ENCODE measurements at places on chromosomes 7 and 10.

DNA sequence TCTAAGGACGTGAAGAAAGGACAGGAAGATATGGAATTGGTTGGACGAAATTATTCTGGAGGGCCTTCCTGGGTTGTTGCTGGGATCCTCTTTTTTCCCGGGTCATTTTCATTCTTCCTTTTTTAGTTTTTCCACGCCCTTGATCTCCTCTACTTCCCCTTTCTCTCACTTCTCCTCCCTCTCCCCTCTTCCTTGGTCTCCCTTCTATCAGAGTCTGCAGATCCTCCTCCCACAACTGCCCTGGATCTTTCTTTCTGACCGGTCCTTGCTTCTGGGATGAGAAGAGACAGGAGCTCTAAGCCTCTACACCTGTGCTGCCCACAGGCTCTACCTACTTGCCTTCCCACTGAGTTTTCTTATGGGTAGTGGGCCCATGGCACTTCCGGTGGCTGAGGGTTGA is 103.7 kb upstream of the RELN start:
- no peak for DNase-seq

GRCh38 chr10:69972981-69973397 is 79.7 kb upstream of the MACROH2A2 start:
- DNase-seq = peak; percentile 31

GRCh38 chr10:101120884-101121653 is 10.0 kb upstream of the TLX1 start:
- no peak for DNase-seq

DNA sequence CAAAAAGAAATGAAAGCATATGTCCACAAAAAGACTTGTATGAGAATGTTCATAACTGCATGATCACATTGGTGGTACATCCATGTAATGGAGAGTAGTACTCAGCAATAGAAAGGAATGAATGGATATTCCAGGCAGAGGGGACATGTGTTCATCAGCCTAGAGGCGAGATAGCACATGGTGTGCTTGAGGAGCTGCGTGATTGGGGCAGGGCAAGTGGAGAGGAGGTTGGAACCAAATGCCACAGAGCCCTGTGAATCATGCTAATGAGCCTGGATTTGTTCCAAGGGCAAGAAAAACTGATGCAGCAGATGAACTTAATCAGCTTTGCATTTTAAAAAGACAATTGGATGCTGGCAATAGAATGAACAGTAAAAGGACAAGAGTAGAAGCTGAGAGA is 73.3 kb downstream of the C10orf90 start:
- peak; percentile 42 for DNase-seq

DNA sequence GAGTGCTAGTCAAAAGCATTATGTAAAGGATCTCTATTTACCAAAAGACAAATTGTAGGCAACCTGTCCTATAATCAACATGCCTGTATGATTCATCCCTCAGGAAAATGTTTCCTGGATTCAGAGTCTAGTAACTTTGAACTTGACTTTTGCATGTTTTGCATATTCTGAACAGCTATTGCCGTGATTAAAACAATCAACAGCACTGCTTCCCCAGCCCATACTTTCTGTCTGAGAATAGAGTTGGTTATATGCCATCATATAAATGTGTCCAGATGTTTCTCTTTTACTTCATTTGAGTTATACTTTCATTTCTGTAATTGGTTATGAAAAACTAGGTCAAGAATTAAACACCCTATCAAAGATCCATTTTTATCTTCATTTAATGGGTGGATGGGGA is 83.5 kb downstream of the ZMYND11 start:
- peak; percentile 53 for DNase-seq

DNA sequence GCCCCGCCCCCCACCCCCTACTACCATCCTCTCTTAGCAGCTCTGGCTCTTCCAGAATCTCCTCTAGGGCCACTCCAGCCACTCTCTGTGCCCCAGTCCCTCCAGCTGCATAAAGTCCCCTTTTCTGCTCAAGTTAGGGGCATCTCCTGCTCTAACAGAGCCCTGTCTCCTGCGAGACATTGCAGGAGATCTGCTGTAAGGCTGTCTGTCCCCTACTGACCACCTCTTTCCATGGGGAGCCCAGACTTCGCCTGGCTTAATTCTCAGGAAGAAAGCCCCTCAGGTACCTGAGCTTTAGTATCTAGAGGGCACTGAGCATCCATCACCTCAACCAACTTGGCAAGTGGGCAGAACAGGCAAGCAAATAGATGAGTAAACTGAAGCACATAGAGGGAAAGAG is 200.7 kb upstream of the ZMIZ1 start:
- DNase-seq = no peak

GRCh38 chr10:93752761-93753160 is 5.0 kb upstream of the LGI1 start:
- peak; percentile 67 for DNase-seq

DNA sequence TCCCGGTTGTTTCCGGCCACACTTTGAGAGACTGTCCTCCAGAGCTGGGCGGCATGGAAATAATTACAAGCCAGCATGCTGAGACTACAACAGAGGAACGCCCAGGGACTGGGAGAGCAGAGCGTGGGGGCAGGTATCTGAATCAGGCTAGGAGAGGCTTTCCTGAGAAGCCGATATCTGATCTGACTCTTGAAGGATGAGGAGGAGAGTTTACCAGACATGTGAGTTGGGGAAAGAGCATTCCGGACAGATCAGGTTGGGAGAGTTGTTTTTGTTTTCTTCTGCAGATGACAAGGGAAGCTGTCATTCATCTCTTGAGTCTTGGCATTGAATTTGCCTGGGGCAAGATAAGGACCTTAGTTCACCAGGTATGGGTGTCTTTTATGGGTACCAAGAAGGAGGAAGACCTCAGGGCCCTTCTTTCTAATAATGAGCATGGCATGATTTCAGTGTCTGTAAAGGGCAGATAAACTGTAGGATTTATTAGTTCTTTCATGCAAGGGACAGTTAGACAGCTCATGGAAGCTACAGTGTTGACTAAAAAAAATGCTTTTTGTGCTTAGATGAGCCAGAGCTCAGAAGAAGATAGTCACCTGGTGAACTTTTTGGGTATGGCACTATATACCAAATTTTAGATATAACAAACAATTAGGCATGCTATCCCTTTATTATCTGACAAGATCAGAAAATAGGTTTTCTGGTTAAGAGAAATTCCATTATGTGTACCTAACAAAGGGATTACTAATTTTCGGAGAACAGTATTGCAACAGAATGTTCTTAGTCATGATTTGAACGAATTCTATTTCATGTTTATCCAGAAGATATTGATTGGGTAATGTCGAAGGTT is 36.2 kb downstream of the WBP1L start:
- DNase-seq = no peak

GRCh38 chr10:51951601-51952000 is 252.2 kb upstream of the CSTF2T start:
- DNase-seq = no peak

- no peak for DNase-seq
Observed at GRCh38 chr7:52257890-52258289, 777.5 kb upstream of the POM121L12 start.

DNA sequence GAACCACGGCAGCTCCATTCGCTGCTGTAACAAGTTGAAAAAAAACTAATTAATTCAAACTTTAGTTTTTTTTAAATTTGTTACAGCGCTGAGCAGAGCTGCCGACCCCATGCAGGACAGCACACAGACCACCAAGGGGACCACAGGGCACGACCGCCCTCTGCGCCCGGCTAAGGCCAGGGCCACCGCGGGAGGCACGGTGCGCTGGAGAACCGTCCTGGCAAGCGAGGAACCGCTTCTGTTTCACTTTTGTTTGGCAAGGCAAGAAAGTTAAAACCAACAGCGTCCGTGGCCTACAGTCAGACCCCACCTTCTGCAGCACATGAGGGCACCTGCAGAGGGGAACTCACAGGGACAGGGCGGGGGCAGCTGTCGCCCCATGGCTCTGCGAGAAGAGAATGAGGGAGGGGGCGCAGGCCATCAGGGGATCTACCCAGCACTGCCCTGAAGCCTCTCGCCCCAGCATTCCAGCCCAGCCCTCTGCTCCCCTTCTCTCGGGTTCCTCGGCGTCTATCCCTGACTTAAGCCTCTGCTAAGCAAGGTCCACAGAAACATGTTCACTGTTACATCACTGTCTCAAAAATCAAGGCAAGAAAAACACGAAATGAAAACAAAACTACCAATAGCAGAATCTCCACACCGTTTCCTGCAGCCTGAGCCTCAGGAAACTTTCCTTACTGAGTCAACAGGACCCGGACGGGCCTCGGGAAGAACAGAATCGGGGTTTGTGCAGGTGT is 204.4 kb downstream of the DIP2C start:
- DNase-seq = no peak

DNA sequence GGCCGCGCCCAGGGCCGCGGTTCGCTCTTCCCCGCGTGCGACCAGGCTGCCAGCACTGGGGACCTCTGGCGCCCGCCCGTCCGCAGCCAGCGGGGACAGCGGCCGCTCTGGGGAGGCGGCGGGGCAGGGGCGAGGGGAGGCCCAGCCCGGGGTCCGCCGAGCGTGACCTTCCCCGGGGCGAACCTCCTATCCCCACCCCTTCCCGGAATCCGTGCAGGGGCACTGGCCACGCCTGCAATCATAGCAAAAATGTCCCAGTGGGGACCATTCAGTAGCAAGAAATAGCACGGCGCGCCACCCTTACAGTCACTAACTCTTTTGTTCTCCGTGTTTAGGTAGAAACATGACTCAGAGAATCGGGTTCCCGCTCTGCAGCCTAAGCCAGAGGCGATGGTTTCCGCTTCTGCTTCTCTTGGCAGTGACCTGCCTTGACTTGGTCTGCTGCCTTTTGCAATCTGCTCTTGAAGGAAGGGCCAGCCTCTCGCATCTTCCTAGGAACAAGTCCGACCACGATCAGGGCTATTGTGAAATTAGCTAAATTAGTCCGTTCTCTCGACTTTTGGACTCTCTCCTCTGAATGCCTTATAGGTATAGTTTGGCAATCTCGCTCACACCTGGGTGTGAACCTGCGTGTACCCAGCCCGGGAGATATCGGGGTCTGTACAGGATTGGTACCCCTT is 79.3 kb upstream of the ACBD5 start:
- DNase-seq = peak; percentile 5

DNA sequence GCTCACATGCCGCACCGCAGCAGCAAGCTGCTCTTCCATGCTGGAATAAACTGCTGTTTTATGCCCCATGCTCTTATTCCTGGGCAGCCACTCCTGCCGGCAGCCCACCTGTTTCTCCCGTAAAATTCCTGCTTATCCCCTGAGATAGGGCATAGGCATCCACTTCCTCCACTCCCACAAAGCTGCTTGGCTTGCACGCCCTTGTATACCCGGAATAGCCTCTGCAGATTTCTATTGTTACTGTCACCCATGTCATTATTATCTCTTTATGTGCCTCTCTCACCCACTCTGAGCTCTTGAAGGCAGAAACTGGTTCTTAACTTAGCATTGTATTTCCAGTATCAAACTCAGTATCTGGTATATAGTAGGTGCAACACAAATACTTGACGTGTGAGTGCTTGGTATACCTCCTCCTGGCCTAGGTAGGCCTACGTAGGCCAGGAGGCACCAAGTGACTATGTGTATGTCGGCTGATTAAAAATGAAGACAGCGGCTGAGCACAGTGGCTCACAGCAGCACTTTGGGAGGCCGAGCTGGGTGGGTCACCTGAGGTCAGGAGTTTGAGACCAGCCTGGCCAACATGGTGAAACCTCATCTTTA is 193.4 kb downstream of the CCDC3 start:
- no peak for DNase-seq
